ENCODE measurements at places on chromosomes 7 and 10.
A peak's percentile ranks its signal among the peaks of the same experiment; 100 is the strongest.

DNA sequence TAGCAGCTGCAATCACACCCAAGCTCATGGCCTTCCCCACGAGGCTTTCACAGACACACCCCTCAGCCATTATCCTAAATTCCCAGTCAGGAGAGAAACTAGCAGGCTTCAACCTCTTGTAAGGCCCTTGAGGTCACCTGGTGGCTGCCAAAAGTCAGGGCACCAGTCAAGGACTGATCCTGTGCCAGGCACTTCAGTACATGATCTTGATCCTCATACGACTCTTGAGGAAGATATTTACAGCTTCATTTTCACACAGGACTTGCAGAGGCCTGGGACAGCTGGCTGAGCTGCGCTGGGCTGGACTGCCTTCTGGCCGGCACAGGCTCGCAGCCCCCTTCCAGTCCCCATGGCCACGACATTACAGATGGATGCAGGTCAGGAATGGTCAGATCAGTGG is 8.8 kb downstream of the PDAP1 start:
- H3K4me1 ChIP-seq, result peaks cover 13% of the 10 kb centered on the region
- no peak overlapping the region for H3K27ac ChIP-seq
- DNase-seq, result no peak
- no peak overlapping the region for H3K4me3 ChIP-seq
- no peaks in the 10 kb centered on the region for H3K27me3 ChIP-seq

- H3K36me3 ChIP-seq, result no peaks in the 10 kb centered on the region
- H3K4me3 ChIP-seq, result no peak overlapping the region
- no peaks in the 10 kb centered on the region for H3K27me3 ChIP-seq
- DNase-seq, result no peak
Measured at GRCh38 chr7:150429699-150430098, 20.7 kb upstream of the GIMAP8 start.

GRCh38 chr7:17380736-17381662 is 82.5 kb downstream of the AHR start:
- no peak overlapping the region for H3K4me3 ChIP-seq
- H3K36me3 ChIP-seq, result no peaks in the 10 kb centered on the region
- H3K4me1 ChIP-seq, result no peaks in the 10 kb centered on the region
- DNase-seq, result no peak
- H3K27ac ChIP-seq, result no peak overlapping the region

DNA sequence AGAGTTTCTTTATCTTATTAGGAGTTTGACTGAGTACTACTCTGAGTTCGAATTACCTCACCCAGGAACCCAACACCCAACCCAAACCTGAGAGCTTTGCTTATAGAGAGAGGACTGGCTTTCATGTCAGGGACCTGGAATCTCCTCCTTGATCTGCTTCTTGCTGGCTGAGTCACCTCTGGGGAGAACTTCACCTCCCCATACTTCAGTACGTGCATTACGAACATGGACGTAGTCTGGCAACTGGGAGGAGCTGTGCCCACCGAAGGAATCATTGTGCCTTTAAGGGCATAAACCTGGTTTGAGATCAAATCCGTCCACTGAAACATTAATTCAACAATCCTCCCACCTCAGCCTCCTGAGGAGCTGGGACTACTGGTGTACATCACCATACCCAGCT is 12.2 kb upstream of the PSAP start:
- no peaks in the 10 kb centered on the region for H3K27me3 ChIP-seq
- peaks cover 21% of the 10 kb centered on the region for H3K4me1 ChIP-seq
- no peaks in the 10 kb centered on the region for H3K36me3 ChIP-seq
- no peak overlapping the region for H3K27ac ChIP-seq
- H3K4me3 ChIP-seq, result no peak overlapping the region

GRCh38 chr7:50335795-50336754 is 31.6 kb downstream of the IKZF1 start:
- no peaks in the 10 kb centered on the region for H3K27me3 ChIP-seq
- H3K4me1 ChIP-seq, result peaks cover 2% of the 10 kb centered on the region
- no peak overlapping the region for H3K4me3 ChIP-seq
- H3K27ac ChIP-seq, result peak overlapping the region; percentile 36
- peak; percentile 73 for DNase-seq

DNA sequence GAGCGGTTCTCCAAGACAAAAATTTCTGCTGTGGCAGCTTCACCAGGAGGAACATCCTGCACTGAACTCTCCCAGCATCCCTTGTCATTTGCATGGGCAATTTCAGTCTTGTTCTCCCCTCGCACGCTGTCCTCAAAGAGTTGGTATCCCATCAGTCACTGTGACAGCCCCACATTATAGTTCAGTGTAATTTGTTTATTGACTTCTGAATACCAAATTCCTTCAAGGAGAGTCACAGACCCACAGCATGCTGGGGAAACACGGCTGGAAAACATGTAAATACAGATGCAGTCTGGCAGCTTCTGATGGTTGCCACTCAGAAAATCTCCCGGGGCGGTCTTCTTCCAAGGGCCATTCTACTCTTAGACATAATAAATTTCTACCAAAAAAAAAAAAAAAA is 151.0 kb upstream of the NEBL start:
- no peaks in the 10 kb centered on the region for H3K36me3 ChIP-seq
- no peak overlapping the region for H3K4me3 ChIP-seq
- no peaks in the 10 kb centered on the region for H3K27me3 ChIP-seq
- DNase-seq, result no peak
- H3K4me1 ChIP-seq, result no peaks in the 10 kb centered on the region
- H3K27ac ChIP-seq, result no peak overlapping the region

- H3K27ac ChIP-seq, result no peak overlapping the region
- no peak for DNase-seq
- H3K4me1 ChIP-seq, result no peaks in the 10 kb centered on the region
- H3K27me3 ChIP-seq, result no peaks in the 10 kb centered on the region
- no peak overlapping the region for H3K4me3 ChIP-seq
Measured at GRCh38 chr7:83633516-83633915, 15.4 kb downstream of the SEMA3E start.

GRCh38 chr7:155974186-155974897 is 162.1 kb upstream of the SHH start:
- H3K4me1 ChIP-seq, result no peaks in the 10 kb centered on the region
- H3K4me3 ChIP-seq, result no peak overlapping the region
- peak; percentile 42 for DNase-seq
- no peaks in the 10 kb centered on the region for H3K36me3 ChIP-seq

DNA sequence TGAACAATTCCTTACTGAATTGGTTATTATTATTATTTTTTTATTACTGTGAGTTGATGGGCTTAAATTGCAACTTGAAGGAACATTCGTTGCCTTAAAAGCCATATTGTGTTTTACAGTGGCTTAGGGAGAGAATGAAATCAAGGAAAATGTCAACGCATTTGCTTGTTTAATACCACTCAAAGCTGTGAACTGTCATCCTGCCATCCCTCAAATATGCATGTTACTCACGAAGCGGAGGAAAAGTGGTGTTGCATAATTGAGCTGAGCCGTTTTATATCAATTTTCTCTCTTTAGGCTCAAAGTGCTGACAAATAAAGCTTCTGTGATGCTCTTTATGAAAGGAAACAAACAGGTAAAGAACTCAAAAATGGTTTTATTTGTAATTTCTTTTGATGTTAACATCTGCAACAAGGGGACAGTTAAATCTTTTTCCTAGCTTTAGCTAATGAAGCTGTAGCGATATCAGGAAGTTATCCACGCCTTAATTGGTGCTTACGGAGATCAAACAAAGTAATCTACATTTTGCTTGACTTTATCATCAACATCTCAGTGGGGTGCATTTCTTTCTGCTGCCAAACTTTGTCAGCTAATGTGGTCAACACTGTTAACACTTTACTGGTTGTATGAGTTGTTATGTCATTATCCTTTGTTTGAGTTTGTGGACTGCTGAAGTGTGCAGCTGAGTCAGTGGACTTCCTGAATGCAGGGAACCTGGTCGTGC is 33.1 kb downstream of the GLRX3 start:
- DNase-seq, result no peak
- H3K27me3 ChIP-seq, result no peaks in the 10 kb centered on the region
- peaks cover 64% of the 10 kb centered on the region for H3K36me3 ChIP-seq
- no peaks in the 10 kb centered on the region for H3K4me1 ChIP-seq

DNA sequence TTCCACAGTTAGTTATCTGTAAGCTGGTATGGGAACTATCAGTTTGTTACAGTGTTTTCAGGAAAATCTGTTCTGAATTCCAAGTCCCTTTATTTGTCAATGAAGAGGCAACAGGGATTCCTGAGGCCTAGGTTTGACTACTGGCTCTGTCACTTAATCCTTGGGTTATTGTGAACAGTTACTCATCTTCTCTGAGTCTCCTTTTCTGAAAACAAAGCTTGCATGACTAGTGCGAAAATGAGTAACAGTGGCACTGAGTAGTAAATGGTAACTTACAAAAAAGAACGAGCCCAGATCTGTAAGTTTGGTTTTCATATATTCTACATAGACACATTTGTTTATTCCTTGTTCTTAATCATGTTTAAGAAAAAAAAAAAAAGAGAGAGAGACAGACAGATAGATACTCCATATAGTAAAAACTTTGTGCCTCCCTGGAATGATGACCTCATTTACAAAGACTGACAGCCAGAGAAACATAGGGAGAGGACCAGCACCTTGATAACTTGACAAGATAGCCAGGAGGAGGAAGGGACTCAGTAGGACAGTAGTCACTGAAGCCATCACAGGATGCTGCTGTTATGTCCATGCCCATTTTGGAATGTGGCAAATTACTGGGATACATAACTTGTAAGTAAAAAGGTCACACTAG is 1.9 kb downstream of the MRPS33 start:
- H3K4me3 ChIP-seq, result no peak overlapping the region
- no peaks in the 10 kb centered on the region for H3K4me1 ChIP-seq
- H3K27ac ChIP-seq, result no peak overlapping the region
- peaks cover 10% of the 10 kb centered on the region for H3K36me3 ChIP-seq

DNA sequence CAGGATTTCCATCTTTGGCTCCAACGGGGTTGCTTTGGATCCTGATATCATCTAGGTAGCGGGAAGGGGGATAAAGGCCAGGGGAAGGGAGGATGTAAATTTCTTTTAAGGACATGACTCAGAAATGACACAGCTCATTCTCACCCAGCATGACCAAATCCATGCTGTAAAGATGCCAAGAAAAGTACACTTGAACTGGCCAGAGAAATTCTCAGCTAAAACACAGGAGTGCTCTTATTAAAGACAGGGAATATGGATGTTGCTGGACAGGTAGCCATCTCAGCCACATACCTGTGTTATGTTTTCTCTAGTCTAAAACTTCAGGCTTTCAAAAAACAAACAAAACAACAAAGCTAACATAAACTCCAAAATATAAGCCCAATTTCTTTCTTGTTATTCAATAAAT is 68.3 kb downstream of the NAMPT start:
- DNase-seq, result no peak
- no peaks in the 10 kb centered on the region for H3K36me3 ChIP-seq
- H3K27me3 ChIP-seq, result no peaks in the 10 kb centered on the region
- no peak overlapping the region for H3K4me3 ChIP-seq
- H3K27ac ChIP-seq, result peak overlapping the region; percentile 89
- H3K4me1 ChIP-seq, result peaks cover 29% of the 10 kb centered on the region

GRCh38 chr7:120089968-120090367 is 183.0 kb upstream of the KCND2 start:
- no peak overlapping the region for H3K4me3 ChIP-seq
- H3K4me1 ChIP-seq, result no peaks in the 10 kb centered on the region
- DNase-seq, result no peak
- H3K27me3 ChIP-seq, result no peaks in the 10 kb centered on the region
- no peaks in the 10 kb centered on the region for H3K36me3 ChIP-seq

DNA sequence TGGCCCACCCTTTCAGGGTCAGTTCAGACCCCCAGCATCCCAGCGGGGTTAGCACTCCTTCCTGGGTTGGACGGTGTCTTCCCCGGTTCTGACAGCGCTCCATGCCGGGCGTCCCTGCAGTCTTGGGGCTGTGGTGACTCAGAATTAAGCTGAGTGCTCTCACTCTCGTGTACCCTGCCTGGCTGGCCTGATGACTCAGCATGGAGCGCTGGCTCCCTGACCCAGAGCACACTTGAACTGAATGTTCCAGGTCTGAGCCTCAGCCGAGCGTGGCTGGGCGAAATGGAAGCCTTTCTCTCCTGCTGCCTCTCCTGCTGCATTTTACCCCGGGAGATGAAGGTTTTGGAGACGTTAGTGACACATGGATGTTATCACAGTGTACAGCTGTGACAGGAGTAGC is 7.1 kb downstream of the BAG3 start:
- H3K4me1 ChIP-seq, result peaks cover 68% of the 10 kb centered on the region
- H3K36me3 ChIP-seq, result peaks cover 11% of the 10 kb centered on the region
- H3K27ac ChIP-seq, result peak overlapping the region; percentile 64
- DNase-seq, result peak; percentile 90
- no peaks in the 10 kb centered on the region for H3K27me3 ChIP-seq
- peak overlapping the region; percentile 15 for H3K4me3 ChIP-seq

- DNase-seq, result peak; percentile 78
- no peaks in the 10 kb centered on the region for H3K36me3 ChIP-seq
- H3K27ac ChIP-seq, result peak overlapping the region; percentile 66
- H3K4me1 ChIP-seq, result peaks cover 8% of the 10 kb centered on the region
- no peaks in the 10 kb centered on the region for H3K27me3 ChIP-seq
Measured at GRCh38 chr7:74002474-74003017, 25.4 kb upstream of the ELN start.

DNA sequence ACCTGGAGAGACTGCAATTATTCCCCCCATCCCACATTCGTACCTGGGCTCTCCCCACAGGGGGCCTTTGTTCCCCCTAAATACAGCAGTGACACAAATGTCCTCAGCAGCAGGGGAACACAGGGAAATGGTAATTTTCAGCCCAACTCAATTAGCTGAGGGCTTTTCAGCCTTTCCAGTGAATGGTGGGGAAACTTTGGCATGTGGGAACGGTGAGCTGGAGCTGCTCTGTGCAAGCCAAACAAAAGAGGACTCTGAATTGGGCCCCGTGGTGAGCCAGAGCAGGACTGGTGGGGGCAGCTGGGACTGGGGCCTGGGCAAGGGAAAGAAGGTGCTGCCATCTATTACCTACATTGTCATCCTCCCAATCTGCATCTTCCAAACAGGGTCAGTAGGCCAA is 51.0 kb downstream of the FBXW4 start:
- no peaks in the 10 kb centered on the region for H3K4me1 ChIP-seq
- peaks cover 37% of the 10 kb centered on the region for H3K36me3 ChIP-seq
- H3K27me3 ChIP-seq, result no peaks in the 10 kb centered on the region
- no peak overlapping the region for H3K27ac ChIP-seq
- no peak overlapping the region for H3K4me3 ChIP-seq

- no peaks in the 10 kb centered on the region for H3K27me3 ChIP-seq
- H3K36me3 ChIP-seq, result no peaks in the 10 kb centered on the region
- peaks cover 20% of the 10 kb centered on the region for H3K4me1 ChIP-seq
- H3K4me3 ChIP-seq, result peak overlapping the region; percentile 83
Measured at GRCh38 chr10:27241010-27241651, 534 bp upstream of the ACBD5 start.

DNA sequence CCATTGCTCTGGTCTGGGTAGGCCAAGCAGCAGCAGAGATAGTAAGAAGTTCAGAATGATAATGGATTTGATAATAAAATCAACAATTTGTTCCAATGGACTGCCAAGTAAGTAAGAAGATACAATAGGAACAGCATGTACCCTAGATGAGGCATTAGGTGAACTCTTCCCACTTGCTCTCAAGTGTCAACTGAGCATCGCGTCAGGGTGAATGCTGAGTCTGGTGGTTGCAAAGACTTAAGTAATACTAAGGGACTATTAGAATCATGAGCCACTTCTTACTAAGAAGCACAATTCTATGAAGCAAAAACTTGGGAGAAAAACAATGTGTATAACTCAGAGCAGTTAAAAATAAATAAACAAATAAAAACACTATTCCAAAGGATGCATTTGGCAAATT is 54.5 kb downstream of the LRRN3 start:
- H3K36me3 ChIP-seq, result no peaks in the 10 kb centered on the region
- H3K4me1 ChIP-seq, result no peaks in the 10 kb centered on the region
- no peak overlapping the region for H3K4me3 ChIP-seq
- no peak for DNase-seq
- no peaks in the 10 kb centered on the region for H3K27me3 ChIP-seq
